ENCODE measurements at places on chromosomes 5 and 9.

GRCh38 chr5:6365142-6365976 is 13.0 kb downstream of the MED10 start:
- DNase-seq = no peak

DNA sequence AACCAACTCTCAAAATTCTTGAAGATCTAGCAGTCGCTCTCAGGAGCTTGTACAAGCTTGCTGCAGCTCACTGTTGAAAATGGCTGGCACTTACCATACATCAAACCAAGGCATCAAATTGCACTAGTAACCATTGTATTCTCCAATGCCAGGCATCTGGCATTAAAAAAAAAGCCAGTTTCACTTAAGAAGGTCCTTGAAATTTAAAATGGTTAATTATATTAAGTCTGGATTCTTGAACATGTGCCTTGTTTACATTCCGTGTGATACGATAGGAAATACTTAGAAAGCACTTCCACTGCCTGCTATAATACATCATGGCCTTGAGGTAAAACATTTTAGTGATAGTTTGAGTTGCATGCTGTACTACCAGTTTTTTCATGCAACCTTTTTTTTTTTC is 300.7 kb downstream of the KDM4C start:
- DNase-seq = no peak

- DNase-seq = no peak
Measured at GRCh38 chr9:116713271-116713670, 26.2 kb downstream of the TRIM32 start.

- DNase-seq = no peak
Measured at GRCh38 chr5:148816782-148817181, 9.6 kb upstream of the ADRB2 start.

DNA sequence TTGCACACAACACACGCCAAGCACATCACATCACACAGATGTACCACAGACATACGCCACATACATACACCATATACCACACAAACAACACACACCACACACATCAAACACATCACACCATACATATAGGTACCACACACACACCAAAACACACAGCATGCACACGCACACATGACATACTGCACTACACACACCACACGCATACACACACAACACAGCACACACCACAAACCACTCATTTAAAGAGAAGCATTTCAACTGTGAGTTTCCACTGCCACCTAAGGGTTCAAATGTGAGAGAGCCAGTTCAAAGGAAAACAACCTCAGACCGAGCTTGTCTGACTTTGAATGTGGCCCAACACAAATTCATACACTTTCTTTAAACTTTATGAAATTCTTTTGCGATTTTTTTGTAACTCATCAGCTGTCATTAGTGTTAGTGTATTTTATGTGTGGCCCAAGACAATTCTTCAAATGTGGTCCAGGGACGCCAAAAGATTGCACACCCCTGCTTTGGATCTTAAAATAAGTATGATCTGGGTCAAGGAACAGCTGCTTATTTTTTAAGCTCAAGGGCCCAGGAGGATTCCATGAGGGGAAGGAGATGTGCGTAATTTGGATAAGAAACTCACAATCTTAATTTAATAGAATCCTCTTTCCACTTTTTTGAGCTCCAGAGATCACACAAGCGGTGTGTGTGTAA is 494.6 kb downstream of the GADD45G start:
- no peak for DNase-seq

All from activated CD4-positive, CD25-positive, alpha-beta regulatory T cell (primary cell).